LHCN-M2 (cell line): ENCODE measurements at places on chromosomes 2 and 18.
A peak's percentile ranks its signal among the peaks of the same experiment; 100 is the strongest.

GRCh38 chr2:165562233-165562632, 92.7 kb downstream of the CSRNP3 start:
- peak; percentile 26 for DNase-seq

DNA sequence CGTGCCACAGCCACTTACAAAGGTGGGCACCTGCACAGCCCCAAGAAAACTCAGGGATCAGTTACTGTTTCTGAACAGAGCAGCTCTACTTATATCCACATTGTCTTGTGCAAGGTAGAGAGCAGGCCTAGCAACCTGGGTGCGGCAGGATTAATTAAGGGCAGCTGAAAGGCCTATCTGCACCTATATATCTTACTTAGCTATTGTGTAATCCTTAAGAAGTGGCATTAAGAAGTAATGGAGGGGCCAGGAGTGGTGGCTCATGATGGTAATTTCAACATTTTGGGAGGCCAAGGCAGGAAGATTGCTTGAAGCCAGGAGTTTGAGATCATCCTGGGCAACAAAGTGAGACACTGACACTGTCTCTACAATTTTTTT, 12.8 kb upstream of the ARL5A start:
- no peak for DNase-seq

DNA sequence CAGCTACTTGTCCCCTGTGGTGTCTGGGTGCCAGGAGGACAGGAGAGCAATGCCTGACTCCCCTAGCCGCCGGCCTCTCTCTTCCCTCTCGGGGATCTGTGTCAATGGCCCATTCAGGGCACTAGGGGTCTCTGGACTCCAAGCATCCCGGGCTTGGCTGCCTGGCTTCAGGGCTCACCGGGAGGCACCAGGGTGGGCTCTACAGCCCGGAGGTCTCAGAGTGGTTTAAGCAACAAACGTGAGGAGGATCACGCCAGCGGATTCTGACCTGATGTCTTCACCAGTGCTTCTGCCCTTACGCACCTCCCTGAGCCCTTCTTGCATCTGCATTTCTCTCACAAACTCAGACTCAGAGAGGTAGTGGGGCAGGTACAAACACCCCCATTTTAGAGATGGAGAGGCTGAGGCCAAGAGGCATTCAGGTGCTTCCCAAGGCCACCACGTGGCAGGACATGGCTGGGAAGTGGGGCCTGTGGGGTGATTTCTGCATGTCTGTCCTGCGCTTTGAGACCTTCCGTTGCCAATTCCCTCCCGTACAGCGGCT, 243.0 kb downstream of the CELF4 start:
- DNase-seq = peak; percentile 28

DNA sequence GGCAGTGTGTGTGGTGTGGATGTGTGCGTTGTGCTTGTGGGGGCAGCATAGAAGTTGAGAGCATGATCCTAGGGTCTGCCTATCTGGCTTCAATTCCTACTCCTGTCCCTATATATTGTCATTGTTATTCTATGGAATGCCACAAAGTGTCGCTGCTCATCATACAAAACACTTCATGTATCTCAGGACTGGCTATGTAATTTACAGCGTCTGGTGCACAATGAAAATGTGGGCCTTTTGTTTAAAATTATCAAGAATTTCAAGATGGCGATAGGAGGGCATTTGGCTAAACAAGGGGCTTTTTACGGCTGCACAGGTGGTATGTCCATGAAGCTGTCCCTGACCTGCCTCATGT, 3.4 kb downstream of the SERPINB2 start:
- DNase-seq = peak; percentile 48

DNA sequence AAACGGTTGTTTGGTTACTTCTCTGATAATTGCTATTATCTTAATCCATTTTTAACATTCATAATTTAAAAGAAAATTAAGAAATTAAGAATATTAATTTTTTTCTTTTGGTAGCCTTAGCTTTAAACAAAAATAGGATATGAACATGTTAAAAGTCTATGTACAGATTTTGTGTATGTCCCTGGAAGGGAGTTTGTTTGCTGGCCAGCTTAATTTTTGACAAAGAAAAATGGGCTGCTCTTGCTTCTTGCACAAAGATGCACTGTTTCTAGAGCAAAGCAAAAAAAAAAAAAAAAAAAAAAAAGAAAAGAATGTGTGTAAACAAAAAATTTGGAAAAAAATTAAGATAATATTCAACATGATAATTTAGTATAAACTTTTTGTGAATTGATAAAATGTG, 1.3 kb downstream of the RFTN2 start:
- DNase-seq = no peak

DNA sequence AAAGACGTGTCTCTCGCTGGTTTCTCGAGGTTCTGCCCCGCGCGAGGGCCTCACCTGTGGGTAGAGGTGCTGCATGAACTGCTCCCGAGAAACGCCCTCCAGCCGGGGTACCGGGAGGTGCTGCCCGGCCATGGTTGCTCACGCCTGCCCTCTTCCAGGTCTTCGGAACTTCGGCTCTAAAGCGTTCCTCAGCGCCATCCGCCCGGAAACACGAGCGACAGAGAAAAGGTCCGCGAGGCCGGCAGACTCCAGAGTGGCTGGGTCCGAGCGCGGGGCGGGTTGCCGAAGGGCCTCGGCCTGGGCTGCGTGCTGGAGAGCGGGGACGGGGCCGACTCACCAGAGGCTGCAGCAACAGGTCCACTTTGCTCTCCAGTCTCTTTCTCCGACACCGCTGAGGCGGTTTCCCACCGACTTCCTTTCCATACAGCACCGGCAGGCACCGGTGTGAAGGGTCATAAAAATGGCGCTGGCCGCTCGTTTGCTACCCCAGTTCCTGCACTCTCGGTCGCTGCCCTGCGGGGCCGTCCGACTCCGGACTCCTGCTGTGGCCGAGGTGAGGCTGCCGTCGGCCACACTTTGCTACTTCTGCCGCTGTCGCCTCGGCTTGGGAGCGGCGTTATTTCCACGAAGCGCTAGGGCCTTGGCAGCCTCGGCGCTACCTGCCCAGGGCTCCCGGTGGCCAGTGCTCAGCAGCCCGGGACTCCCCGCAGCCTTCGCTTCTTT, at the start of the genes MAIP1 and TYW5:
Gene MAIP1 (plus strand): TSS at position 244 of the 723 bp plus-strand sequence. CDS start 217 bp downstream, at position 461.
Gene TYW5 (minus strand): TSS at position 153 of the 723 bp plus-strand sequence. CDS start 21 bp downstream, at position 132.
- DNase-seq = peak; percentile 83

DNA sequence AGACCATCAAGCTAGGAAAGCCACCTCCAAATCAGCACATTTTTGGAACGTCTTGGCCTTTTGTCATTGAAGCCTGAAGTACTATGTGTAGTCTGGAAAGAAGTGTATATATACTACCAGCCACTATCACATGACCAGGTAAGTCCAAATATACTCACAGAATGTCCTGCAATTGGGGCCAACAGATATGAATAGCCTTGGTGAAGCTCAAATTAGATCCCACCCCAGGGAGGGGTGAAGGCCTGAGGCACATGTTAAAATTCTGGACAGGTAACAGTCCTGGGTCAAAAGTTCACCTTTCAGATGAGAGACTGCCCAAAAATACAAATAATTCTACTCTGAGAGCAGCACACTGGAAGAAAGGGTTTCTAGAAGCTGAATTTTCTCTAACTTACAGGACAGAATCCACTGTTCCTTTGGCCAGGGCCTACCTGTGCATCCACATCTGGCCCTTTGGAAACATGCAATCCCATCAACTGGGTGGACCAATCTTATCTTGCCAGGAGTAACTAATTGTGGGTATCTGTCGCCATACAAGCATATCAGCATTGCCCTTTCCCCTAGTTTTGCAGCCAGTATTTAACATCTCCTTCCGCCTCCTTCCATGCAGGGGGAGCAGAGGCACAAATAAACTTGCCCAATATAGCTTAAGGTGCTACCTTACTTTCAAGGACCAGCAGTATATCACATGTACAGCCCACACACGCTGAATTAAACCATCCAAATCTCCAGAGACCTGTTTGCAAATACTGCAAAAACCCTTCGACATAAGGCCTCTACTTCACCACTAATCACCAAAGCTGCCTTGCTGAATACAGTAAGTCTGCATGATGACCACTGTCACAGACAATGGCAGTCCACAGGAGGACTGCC, 67.8 kb downstream of the EIF5B start:
- no peak for DNase-seq

- DNase-seq = peak; percentile 99
Measured at GRCh38 chr2:237669628-237670392, 42.4 kb downstream of the LRRFIP1 start.

DNA sequence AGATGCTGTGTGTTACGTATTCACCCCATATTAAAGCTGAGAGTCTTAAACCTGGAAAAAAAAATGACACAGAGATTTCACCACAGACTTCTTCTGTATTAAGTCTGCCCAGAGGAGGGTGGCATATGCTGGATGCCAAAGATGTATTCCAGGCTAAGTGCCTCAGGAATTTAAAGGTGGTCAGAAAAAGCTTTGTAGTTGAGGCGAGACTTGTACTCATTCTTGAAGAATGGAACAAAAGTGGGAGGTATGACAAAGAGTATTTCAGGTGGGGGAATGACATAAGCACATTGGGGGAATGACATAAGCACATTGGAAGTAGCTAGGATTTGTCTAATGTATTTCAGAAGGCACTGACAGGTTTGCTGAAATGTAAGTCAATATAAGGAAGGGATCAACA, 98.6 kb downstream of the BABAM2 start:
- DNase-seq = no peak

- peak; percentile 99 for DNase-seq
Measured at GRCh38 chr2:218806346-218806978, 24.5 kb downstream of the CYP27A1 start.

DNA sequence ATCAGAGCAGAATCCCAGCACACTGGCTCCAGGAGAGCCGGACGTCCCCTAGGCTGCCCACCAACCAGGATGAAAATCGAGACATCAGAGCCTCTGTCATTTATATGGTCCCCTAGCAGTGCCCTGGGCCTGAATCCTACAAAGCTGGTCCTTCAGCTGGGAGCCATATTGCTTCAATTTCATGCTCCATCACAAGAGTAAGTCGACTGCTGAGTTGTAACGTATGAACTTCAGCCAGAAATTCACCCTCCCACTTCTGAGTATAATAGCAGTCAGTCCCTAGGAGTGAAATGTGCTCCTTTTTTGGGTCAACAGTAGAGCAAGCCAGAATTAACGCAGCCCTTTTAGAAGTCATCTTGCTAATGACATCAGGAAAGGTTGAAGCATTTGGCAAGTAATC, 126.4 kb downstream of the CCBE1 start:
- no peak for DNase-seq

- no peak for DNase-seq
Measured at GRCh38 chr18:79326413-79327198, 69.1 kb upstream of the NFATC1 start.

DNA sequence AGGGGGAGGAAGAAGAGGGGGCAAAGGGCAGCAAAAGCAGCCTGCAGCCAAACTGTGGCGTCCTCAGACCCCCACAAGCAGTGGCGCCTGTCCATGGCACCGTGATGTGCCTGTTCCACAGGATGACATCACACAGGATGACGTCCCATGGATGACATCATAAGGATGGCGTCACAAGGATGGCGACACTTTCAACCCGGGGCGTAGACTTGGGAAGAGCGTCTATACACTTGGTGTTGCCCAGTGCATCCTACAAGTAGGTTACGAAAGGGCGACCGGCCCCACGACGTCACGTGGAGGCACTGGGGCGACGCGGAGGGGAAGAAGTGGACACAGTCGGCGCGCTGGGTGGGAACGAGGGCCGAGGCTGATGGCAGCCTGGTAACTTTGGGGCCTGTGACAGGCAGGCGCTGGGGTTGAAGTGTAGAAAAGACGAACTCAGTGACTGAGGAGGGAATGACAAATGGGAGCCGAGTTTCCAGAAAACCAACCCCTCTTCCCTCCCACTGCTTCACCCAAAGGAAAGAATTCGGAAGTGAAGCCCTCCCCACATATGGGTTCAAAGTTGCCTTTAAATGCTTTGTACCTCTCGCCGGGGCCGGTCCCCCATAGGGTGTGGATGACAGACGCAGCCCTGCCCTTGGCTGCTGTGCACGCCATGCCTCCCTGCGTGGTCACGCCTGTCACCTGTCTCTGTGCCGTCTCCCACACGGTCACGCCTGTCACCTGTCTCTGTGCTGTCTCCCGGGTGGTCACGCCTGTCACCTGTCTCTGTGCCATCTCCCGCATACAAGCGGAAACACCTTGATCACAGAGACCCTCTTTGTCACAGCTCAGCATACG, 13.4 kb upstream of the KCNG2 start:
- DNase-seq = no peak

DNA sequence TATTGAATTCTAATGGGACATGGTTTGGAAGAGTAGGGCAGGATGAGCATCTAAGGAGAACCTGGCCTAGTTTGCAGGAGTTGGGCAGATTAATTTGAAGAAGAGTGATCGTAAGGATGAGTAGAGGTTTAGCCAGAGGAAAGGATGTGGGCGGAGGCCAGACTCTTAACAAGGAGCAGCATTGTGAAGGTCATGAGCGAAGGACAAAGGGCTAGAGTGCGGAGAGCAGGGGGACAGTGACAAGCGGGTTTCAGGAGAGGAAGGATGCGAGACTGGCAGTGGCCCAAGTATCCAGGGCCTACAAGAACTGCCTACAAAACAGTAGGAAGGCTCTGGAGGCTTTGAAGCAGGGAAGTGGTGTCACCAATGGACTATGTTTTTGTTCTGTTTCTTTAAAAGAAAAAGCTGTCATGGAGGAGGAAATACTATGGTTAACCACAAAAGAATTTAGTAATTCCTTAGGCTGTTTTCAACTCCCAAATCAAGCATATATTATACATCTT, 20.1 kb downstream of the SLC66A3 start:
- peak; percentile 61 for DNase-seq

DNA sequence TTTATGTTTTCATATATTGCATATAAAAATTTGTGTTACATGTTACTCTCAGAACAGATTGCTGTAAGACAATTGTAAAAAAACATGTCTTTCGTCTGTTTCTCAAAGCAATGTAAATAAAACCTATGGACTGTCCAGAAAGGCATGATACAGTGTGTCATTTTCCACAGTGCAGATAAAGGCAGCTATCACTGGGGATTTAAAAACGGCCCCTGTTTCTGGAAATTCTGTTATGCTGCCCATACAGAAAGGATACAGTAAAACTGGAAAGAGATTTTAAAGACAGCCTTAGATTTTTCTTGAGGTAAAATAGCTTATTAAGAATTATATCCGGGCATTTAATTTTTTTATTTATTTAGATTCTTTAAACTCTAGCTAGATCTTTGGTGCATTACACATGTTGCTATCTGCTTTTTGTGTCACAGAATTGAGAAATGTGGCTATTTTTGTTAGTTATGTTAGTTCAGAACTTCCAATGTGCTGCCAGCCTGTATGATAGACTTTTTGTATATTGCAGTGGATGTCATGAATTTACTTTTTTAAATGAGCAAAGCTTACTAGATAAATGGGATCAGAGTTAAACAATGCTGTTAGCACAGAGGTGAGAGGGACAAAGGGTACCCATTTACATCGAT, 859 bp upstream of the INO80D start:
- peak; percentile 17 for DNase-seq

GRCh38 chr18:74396171-74397169, 60.6 kb downstream of the DIPK1C start:
- DNase-seq = peak; percentile 20
